ENCODE measurements at places on chromosomes 1 and 21. TPM values are rescaled to one million over a fixed set of nuclear protein-coding genes. Genes with fewer than 3 reads are reported as not detected.

DNA sequence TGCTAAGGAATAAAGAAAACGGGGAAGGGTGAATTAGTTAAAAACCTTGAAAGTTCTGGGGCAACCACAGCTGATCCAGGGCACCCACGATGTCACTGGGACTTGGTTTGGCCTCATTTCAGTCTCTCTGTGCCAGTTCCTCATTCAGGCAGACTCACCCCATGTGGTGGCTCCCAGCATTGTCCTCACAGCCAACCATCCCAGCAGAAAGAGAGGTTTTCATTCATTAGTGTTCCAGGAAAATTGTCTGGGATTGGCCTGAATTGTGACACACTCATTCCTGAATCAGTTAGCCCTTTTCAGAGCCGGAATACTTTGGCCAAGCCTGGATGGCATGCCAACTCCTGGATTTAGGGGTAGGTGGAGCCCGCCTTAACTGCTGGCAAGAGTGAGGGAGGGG lies 367.7 kb downstream of the PRDM2 start:
- DNase-seq: no peak

DNA sequence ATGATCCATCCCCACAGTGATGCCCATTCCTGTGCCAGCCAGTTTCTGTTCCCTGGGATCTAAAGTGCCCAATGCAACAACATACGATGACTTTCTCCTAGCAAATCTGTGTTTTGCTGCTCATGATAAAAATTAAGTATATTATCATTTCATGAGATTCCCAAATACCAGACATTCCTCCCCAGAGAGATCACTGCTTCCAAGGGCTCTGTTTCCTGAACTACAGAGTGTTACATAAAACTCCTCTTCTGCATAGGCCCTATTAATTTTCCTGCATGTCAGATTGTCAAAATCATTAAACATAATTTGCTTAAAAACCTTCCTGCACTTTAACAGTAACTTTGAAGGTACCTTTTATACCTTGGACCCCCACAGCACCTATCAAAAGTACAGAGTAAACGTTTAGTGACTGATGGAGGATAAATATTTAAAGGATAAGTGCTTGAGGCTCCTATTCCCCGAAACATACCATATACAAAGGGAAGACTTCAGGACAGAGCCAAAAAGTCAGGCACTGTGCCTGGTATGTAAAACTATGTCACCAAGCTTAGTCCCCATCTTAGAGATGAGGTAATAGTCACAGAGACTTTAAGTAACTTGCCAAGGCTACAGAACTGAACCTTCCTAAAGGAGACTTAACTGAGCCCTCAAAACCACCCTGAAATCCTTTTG lies 50.2 kb downstream of the SLC25A24 start:
- no peak for DNase-seq

DNA sequence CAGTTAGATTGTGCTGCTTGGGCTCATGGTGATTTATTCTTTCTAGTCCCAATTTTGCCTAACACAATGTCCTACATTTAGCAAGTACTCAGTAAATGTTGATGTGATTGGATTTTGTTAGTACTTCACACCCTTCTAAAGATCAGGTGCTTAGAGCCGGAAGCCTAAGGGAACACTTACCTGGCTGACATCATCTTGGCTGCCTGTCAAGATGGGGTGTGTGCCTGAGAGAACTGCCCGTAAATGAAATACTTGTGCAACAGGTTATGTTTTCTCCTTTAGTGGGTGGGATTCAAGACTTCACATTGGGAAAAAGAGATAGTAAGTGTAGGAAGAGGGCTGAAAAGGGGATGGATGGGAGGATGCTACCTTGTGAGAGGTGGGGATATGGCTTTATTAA lies 75.5 kb upstream of the MACF1 start:
- DNase-seq: no peak

The CD2 gene
- total RNA-seq: 171 TPM

Measured in thymus (tissue), 14 donors.